CD4-positive, alpha-beta T cell treated with Interleukin-4 for 1 hour (primary cell): ENCODE measurements at places on chromosomes 13 and 19.
A peak's percentile ranks its signal among the peaks of the same experiment; 100 is the strongest.

- DNase-seq: peak; percentile 86
These were observed 26.7 kb upstream of the NANOS3 start for GRCh38 chr19:13849991-13850909.

- peak; percentile 28 for DNase-seq
These were observed at the start of gene SIGLEC7 for GRCh38 chr19:51142119-51142518. TSS of gene SIGLEC7 (plus strand) at chr19:51142301. CDS start at chr19:51142370, 69 bp downstream.

DNA sequence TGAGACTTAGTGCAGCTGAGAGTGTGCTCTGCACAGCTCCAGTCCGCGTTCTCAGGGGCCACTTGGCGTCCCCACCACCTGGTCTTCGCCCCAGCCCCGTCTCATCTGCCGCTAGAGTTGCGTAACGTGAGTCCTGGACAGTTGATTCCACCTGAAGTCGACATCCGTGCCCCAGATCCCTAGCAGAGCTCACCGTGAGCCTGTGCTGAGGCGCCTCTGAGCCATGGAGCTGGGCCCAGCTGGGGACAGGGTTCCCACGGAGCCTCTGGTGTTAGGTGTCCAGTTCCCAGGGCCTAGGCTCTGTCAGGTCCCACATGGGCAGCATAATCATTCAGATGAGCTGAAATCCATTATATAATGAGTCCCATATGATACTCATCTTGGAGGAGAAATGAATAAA is 147.1 kb upstream of the SOX1 start:
- no peak for DNase-seq

DNA sequence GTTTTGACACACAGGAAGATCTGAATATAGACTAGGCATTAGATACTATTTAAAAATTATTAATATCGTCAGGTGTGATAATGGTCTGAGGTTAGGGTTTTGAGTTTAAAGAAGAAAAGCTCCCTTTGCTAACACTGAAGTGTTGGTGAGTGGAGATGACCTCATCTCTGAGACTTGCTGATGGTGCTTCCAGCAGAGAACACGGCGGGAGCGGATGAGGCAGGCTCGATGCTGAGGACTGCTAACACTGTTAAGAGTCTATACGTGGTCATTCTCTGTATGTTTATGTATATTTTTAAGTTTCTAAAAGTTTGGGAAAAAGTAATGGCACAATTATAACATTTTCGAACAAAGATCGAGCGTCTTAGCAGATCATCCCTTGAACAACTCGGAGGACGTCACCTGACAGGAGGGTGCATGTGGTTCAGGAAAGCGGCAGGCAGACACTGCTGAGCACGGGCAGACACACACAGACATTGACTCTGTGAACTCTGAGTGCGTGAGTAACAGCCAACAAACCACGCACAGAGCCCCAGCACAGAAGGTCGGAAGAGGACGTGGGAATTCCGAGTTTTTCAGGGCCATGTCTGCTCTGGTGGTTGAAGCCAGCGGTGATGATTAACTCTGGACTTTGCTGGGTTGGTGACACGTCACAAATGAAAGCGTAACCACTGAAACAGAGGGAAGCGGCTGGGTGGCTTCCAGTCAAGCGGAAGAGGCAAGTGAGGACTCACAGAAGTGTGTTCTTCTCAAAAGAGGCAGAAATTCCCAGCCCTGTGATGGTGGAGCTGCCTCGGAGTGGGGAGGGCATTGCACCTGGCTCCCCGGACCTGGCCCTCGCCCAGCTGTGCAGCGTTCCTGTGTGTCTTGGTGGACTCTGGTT is 91.9 kb upstream of the TEX29 start:
- no peak for DNase-seq

DNA sequence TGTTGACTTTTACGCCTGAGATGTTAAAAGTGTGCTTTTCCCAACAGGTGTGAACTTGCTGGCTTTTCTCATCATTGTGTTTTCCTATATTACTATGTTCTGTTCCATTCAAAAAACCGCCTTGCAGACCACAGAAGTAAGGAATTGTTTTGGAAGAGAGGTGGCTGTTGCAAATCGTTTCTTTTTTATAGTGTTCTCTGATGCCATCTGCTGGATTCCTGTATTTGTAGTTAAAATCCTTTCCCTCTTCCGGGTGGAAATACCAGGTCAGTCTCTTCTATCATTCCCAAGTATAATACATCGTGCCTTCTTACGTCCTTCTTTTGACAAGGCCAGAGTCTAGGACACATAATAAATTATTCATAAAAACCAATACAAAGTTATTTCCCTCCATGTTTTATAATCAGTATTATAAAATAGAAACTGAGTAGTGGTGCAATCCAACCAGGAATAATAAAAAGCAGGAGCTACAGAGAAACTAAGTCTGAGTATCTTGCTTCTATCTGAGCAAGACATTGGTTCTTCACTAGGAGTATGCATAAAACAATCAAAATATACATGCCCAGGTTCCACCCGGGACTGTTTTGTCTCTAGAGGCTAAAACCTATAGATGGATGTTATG is 57.9 kb downstream of the RXFP2 start:
- no peak for DNase-seq

DNA sequence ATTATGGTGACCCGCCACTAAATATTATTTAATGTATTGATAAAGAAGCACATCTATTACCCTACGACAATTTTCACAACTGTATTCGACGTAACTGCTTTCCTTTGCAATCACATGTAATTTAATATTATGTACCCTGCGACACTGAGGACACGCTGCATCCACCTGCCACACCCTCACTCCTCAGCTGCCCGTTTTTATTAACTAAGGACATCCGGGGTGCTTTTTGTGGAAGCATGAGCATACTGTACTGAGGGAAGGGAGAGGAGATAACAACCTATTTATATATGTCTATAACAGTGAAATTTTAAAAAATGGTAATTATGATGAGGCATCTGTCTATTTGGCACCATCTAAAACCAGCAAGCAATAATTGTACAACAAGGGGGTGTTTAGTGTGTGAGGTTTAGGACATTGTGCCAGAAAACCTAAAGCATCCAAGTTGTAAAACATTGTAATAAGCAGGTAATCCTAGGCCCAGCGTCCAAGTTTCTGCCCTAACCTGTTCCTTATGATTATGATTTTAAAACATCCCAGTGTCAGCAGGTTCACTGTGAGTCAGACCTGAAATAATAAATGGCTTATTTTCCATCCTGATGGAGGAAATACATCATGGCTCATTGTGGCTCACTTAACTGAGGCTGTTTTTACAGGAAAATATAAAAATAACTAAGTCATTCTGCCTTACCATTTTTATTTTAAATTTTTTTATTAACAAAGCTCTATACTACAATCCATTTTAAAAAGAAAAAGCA is 56.3 kb downstream of the FOXO1 start:
- DNase-seq: no peak

DNA sequence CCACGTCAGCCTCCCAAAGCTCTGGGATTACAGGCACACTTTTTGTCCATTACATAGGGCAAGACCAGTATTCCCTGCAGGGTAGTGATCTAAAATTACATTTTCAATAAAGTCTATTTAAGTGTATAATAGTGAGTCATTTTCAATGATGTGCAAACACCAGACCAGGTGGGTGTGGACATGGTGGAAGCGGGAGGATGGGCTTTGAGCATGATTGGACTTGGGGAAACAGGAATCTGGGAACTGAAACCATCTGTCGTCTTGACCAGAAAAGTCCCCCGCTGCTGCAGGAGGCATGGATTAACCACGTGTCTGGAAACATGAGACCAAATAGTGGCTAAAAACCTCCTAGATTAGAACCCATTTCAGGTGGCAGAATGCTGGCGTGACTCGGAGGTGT is 4.9 kb downstream of the FXYD3 start:
- DNase-seq: peak; percentile 21

- DNase-seq: no peak
These were observed 84.3 kb downstream of the NUFIP1 start for GRCh38 chr13:44904967-44905366.

- DNase-seq: no peak
These were observed 648.3 kb upstream of the SLITRK6 start for GRCh38 chr13:86447479-86447878.

GRCh38 chr13:30108216-30108912 is 199.0 kb downstream of the KATNAL1 start:
- DNase-seq: no peak

GRCh38 chr13:32262165-32262564 is 53.0 kb downstream of the ZAR1L start:
- no peak for DNase-seq

DNA sequence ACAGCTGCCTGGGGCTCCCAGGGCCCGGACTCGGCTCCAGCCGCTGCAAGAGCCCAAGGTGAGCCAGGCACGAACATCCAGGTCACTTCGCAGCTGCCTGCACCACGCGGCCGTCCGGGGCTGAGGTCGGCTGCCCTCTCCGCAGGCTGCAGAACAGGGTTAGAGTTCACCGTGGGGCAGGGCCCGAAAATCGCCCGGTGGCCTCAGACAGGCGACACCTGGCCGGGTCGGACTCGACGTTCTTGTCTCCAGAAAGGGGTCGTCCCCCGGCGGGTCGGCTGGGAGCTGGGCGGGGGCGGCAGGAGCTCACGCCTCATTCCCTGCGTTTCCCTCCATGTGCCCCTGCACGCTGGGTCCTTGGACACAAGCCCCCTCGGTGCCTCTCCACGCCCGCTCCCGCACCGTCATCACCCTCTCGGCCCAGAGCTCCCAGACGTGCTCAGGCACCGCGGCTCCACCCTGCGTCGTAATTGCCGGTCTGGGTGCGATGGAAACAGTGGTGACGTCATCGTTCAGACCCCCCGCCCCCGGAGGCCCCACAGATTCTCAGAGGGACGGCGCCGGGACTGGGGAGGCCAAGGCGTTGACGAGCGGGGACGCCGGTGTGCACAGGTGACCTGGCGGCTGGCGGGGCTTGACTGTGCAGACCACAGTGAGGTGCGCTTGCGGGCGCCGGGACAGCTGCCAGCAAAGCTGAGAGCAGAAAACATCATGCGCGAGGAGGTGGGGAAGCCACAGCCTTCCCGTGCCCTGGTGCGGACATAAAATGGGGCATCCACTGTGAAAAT is 4.0 kb upstream of the GRIN3B start:
- DNase-seq: peak; percentile 87
